DMS53 (cell line): ENCODE measurements at places on chromosomes 11 and 22.

DNA sequence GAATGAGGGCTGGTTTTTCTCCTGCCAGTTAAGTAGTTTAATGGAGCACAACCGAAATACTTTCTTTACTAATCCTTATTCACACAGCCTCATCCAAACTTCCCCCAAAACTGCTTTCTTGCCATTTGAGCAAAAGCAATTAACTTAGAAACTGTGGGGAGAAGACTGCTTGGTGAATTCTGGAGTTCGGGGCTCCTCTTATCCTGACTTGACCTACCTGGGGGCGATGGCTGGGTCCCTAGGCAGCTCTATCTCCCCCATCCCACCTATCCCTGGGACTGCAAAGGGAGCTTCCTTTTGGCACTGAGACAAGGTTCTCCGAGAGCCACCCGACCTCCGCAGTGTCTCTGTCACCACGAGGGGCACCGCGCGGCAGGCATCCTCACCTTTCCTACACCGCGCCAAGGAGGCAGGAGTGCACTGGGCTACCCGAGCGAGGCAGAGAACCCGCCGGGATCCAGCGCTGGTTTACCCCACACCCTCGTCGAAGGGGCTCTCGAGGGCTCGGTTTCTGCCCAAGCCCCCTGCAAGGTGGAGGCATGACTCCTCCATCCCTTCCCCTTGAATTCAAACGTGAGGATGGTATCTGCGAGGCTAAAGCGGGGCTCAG, 759 bp downstream of the DESI1 start:
- DNase-seq: peak; percentile 73

DNA sequence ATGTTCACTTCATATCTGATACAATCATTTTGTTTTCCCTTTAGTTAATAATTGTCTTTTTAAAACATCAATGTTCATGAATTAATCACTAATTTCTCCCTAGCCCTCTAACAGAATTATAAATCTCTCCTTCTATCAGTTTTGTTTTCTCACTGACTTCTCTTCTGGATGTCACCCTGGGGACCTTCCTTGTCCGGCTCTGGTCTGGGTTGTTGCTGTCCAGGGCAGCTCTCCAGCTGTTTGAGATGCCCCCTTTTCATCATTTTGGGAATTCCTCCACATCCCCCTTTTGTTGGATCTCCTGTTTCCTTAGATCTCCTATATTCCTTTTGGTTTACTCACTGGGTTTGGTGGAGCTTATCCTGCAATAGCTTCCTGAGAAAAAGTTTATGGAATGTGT, 35.6 kb upstream of the PSMA1 start:
- no peak for DNase-seq

DNA sequence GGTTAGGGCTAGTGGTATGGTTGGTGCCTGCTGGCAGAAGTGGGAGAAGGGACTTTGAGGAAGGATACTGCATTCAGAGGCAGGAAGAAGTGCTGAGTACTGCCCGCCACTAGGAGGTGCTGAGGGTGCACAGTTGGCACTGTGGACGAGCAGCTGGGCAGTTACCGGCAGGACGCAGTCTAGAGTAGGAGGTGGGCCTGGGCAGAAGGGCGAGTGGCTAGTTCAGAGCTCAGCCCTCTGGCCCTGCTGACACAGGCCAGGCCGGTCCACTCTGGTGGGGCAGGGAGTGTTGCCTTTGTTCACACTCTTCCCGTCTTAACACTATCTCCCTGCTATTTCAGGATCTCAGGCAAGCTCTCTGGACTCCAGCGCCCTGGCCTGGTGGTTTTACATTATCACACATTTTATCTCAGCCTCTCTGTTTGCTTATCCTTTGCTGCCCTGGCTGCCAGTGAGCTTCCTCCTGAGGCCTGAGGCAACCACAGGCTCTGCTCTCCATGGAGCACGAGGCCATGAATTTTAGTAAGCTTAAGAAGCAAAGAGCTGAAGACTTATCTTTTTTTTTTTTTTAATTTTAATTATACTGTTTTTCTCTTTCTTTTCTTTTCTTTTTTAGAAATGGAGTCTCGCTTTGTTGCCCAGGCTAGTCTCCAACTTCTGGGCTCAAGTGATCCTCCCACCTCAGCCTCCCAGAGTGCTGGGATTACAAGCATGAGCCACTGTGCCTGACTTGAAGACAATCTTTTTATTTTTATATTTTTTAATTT, 26.9 kb downstream of the SNAP29 start:
- DNase-seq: peak; percentile 80

- no peak for DNase-seq
Measured at GRCh38 chr22:49699476-49699875, 128.2 kb downstream of the BRD1 start.

GRCh38 chr11:112795142-112795815, 165.9 kb upstream of the NCAM1 start:
- peak; percentile 85 for DNase-seq
